Liver (tissue), 10 donors: ENCODE measurements at places on chromosomes 7 and 10.

- no peak for DNase-seq
These were observed 21.3 kb upstream of the ELN start for GRCh38 chr7:74006451-74007241.

DNA sequence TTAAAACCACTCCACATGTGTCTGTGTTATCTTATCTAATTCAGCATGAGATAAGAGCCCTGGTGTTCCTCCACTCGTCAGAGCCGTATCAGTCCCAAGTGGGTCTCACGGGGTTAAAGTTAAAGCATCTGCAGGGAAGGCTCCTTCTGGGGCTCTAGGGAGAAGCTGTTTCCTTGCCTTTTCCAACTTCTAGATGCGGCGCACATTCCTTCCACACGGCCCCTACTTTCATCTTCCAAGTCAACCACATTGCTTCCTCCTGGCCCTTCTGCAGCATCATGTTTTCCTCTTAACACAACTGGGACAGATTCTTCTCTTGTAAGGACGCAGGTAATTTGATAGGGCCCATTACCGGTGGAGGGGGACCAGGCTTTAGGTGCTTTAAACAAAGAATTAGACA, 620.1 kb upstream of the DPP6 start:
- DNase-seq = no peak

- DNase-seq = no peak
These were observed 273.1 kb downstream of the SEMA3D start for GRCh38 chr7:84913731-84914130.

- DNase-seq = no peak
These were observed 56.2 kb downstream of the AOAH start for GRCh38 chr7:36668080-36668479.

GRCh38 chr10:120156614-120157274, 264.2 kb downstream of the SEC23IP start:
- no peak for DNase-seq

GRCh38 chr7:66303454-66304155, 98.5 kb downstream of the TPST1 start:
- no peak for DNase-seq

DNA sequence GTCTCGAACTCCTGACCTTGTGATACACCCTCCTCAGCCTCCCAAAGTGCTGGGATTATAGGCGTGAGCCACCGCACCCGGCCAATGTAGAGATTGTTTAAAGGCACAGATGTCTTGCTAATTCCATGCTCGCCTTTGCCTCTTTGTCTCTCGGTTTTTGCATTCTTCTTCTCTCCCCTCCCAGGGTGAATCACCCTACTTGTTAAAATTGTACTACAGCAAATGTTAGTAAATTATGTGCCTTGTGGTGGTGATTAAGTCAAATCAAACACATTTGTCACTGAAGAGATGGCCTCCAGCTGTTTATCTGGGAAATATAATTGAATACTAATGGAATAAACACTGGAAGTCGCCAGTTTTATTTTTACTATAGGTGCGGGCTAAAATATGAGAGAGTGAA, 384.4 kb upstream of the AUTS2 start:
- DNase-seq = no peak

GRCh38 chr10:119412244-119413092, 130.1 kb downstream of the RGS10 start:
- DNase-seq = no peak

DNA sequence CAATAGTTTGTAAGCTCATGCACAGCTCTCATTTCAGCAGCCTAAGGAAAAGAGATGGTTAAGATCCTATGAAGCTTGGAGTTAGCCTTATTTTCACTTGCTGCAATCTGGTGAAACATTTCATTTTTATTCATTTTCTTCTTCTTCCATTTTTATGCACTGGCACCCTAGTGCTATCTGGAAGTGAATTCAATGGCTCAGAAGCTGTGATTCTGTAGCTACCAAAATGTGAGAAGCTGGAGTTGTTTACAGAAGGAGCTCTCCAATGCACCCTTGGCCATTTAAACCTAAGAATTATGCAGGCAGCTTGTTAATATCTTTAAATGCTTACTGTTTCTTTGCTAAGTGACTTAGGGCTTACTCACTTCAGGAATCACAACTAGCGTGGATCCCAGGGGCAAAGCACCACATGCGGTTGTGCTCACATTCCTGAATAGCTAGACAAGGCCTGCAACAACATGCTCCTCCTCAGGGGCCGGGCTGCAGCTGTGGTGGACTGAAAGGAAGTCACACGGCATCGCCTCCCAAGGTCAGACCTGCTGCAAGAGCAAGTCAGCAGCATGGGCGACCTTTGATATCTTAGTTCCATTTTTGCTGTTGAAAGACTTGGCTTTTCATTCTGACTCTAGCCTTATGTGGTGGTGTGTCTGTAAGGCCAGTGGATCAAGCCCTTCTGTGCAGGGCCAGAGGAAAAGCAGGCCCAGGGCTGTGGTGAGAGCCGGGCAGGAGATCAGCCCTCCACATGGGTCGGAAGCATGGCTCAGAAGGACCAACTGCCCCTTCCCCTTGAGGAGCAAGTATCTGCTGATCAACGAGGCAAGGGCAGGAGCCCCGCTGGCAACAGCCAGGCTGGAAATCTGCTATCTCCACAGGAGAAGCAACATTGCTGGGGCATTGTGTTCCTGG, 91.9 kb upstream of the MBL2 start:
- DNase-seq = no peak

GRCh38 chr7:102992938-102993717, 80.3 kb downstream of the LRRC17 start:
- DNase-seq = no peak

DNA sequence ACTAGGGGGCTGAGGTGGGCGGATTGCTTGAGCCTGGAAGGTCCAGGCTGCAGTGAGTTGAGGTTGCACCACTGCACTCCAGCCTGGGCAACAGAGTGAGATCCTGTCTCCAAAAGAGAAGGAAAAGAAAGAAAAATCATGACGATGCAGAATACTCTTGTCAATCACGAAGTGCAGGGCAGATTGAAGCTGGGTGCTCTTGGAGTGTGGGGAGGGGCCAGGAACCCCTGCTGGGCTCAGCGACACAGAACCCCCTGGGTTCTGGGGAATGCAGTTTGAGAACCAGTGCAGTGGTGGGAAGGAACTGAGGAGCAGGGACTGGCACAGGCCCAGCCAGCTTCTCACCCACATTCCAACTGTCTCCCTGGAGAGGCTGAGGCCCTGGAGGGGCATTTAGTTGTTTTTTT, 10.8 kb upstream of the INTS1 start:
- no peak for DNase-seq

DNA sequence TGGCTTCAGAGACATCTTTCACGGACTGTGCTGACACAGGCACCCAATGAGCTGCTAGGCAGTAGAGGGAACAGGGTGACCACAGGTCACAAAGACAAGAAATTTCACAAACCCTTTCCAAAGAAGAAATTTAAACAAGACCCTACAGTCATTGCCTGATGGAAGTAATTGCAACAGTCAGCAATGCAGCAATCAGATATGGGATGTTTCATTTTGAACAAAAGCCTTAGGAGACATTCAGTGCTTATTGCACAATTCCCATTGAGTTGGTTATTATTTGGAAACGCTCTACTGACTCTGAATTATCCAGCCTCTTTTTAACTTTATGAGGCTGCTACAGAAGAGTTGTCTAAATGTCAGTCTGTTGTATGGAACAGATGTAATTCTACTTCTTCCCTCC, 85.5 kb downstream of the ETV1 start:
- DNase-seq = no peak

DNA sequence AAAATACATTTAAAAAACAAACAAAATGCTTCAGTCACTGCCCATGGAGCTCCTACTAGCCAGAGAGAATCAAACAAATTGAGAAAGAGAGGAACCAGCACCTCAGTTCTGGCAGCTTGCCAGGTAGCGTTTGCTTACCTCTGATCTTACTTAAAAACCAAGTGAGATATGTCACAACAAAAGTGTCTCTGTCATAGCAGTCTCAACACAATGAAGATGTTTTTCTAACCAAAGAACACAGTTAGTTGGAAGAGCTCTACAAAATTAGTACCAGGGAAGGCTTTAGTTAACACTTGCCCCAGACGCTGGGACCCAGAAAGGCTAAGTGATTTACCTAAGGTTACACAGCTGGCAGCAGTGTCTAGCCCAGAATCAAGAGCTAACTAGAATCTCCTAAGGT, 3.4 kb downstream of the DOCK4 start:
- DNase-seq = peak; percentile 59

GRCh38 chr10:102196893-102197292, 29.2 kb upstream of the ELOVL3 start:
- DNase-seq = no peak

DNA sequence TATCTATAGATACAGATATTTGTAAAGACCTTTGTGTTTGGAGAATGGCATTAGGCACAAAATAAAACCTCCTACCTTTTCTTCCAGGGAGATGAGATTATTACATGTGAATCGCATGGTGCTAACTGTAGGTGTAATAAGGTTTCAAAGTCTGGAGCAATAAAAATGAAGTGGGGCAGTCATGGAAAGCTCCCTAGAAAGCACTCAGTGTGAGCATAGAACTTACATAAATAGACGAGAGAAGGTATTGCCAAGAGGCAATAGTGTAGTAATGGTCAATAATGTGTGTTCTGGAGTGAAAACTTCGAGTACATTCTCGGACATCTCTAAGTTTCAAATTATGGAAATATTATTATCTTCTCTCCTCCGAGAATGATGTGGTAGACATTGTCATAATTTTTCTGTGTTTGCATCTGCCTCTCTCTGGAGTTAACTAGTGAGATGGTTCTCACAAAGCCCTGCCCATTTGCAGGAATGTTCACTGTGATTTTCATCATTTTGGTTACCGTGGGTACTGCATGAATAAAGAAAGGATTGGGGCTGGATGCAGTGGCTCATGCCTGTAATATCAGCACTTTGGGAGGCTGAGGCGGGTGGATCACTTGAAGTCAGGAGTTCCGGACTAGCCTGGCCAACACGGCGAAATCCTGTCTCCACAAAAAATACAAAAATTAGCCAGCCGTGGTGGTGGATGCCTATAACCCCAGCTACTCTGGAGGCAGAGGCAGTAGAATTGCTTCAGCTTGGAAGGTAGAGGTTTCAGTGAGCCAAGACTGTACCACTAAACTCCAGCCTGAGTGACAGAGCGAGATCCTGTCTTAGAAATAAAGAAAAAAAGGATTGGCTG, 10.6 kb downstream of the VIM start:
- DNase-seq = no peak

DNA sequence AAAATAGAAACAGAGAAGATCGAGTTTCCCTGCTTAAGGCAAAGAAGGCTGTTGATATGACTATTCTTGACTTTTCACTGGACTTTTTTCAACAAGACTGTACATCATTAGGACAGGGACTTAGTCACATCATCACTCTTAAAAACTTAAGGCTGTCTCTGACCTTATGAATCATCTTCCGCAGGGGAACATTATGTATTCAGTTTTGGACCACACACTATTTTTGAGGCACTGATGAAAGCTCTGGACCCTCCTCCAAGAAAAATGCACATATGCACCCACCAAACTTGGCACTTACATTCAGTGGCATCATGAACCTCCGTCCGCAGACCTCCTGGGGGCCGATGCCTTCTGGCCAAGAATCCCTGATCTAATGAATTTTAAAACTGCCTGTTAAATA, 96.4 kb downstream of the CALD1 start:
- no peak for DNase-seq

GRCh38 chr10:130555411-130555750, 419.2 kb downstream of the GLRX3 start:
- peak; percentile 3 for DNase-seq

- DNase-seq = no peak
These were observed 117.2 kb downstream of the PIP4K2A start for GRCh38 chr10:22597138-22597537.

- DNase-seq = no peak
These were observed 736.4 kb upstream of the PHF14 start for GRCh38 chr7:10237306-10237705.

DNA sequence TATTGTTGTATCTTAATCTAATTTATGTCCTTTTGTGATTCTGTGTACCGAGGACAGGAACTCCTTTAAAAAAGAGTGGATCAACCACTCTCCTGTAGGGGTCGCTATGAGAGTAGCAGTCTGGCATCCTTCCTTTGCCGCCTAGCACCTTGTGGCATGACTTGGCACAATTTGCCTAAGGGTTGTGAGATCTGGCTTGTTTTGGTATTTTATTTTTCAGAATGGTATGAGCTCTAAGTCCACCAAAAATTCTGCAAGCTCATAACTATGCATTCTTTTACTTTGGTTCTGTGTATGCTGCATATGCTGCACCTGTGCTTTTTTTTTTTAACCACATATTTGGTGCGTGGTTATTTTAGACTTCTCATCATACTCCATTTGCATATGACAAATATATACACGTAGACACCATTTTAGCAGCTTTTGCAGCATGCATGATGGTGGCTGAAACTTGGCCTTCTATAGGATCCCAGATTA, 112.8 kb downstream of the CDK14 start:
- DNase-seq = no peak

DNA sequence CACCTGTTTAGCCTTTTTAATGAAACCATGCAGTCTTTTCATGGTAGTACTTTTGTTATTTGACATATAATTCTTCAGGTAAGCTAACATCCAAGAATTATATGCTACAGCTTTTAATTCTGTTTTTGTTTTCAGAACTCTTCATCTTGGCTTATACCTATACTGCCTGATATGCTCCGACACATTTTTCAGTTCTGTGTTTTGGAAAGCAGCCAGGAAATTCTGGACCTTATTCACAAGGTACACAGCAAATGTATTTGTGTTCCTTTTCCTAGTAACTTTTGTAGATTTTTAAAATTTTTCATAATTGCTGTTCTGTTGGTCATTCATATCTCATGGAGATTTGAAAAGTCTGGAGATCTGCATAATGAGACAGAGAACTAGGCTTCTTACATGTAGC, 56.7 kb downstream of the BTAF1 start:
- DNase-seq = no peak

GRCh38 chr10:71881647-71882355, 30.8 kb upstream of the PSAP start:
- no peak for DNase-seq

- no peak for DNase-seq
These were observed 14.0 kb upstream of the ARPC1A start for GRCh38 chr7:99311702-99312101.

DNA sequence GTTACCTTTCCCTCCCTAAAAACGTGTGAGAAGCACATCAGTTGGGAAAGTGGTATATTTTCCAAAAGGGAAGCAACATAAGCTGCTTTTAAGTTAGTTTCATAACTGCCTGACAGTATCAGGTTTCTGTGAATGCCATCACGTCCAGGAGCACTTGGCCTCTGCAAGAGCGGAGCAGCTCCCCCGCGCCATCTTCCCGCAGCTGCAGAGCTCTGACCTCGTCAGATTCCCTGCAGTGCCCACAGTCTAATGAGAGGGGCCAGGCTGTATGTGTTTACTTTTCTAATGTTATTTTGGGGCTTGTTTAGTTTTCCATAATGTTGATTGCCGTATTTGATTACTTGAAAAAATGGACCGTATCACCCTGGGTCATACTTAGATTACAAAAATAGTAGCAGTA, 74.2 kb downstream of the MGMT start:
- no peak for DNase-seq

- DNase-seq = no peak
These were observed 383.5 kb downstream of the SFMBT2 start for GRCh38 chr10:7027237-7027912.

GRCh38 chr10:49150426-49150825, 16.6 kb upstream of the FAM170B start:
- no peak for DNase-seq
